ENCODE measurements at places on chromosomes 11 and 22.
A peak's percentile ranks its signal among the peaks of the same experiment; 100 is the strongest.

DNA sequence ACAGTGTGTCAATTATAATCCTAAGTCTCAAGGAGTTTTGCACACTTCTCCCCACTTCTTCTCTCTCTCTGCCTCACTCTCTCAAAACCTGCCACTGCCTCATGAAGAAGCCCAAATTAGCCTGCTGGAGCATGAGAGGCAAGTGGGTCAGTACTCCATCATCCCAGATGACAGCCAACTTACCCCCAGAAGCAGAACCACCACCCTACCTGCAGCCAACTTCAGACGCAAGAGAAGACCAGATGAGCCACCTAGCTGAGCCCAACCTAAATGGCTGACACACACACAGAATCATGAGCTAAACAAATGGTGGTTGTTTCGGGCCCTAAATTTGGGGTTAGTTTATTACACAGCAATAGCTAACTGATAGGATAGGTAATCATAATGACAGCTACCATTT, 61.2 kb downstream of the CD82 start:
- no peak for DNase-seq

DNA sequence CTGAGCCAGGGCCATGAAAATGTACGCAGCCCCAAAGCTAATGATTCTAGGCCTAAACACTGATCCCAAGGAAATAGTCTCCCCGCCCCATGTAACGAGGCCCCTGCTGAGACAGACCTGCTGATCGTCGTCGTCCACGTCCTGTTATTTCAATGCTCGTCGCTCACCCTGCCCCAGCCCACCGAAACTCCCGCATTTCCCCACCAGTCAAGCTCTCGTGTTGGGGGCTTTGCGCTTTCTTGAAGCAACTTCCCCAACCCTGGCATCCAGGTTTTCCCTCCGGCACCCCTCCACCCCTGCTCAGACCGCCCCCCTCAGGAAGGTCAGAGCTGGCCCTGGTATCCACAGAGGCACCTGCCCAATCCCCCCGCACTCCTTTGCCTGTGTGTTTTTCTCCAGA, 58.8 kb upstream of the LINC01488 start:
- no peak for DNase-seq

DNA sequence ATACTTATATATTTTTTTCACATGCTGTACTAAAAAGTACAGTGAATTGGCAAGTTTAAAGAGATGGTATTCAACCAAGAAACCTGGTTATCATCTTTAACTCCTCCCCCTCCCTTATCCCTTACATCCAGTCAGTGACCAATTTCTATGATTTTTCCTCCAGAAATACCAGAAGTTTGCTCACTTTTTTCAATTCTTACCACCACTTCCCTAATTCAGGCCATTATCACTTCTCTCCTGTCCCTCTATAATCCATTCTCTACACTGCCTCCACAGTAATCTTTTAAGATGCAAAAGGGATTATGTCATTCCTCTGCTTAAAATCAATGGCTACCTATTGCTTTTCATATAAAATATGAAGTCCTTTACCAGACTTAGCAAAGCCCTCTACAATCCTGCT, 62.8 kb downstream of the CEP57 start:
- no peak for DNase-seq

DNA sequence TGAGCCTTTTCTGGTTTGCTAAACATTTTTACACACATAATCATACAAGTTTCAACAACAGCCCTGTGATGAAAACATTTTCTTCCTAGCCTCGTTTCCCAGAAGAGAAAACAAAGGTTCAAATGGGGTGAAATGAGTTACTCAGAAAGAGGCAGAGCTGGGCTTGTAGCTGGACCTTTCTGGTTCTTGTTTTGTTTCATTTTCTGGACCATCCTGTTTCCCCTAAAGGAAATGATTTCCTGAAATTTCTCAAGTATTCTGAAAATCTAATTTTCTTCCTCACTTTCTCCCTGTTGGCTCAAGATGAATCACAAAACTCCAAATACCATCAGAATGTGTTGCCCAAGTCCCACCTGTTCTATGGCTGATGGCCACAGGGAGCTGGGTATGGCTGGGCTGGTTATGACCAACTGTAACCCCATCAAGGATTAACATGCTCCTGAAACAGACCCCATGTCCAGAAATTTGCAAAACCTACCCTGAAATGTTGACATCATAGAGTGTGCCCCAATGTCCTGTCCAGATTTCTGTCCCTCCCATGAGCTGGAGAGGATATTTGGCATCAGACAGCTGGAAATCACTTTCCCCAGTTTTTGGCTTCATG, 6.7 kb upstream of the APOL4 start:
- DNase-seq = no peak

- DNase-seq = no peak
These were observed at the start of gene PPP1R14B for GRCh38 chr11:64246871-64247728. PPP1R14B (minus strand) TSS chr11:64246943; CDS start chr11:64246673, 270 bp downstream.

GRCh38 chr22:49922484-49922883, 4.0 kb downstream of the CRELD2 start:
- no peak for DNase-seq

DNA sequence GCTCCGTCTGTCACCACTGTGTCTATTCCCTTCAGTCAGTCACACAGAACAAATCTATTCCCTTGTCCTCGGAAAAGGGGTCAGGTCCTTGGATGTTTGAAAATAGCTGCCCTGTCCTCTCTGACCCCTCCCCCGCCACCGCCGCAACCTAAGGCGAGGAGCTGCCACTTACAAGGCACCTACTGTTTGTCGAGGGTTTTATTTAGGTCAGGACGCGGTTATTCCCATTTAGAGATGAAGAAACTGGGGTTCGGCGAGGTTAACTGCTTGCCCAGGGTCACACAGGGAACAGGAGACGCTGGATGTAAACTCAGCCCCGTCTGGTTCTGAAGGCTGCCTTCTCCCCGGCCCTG, 1468.1 kb downstream of the BRD1 start:
- no peak for DNase-seq

DNA sequence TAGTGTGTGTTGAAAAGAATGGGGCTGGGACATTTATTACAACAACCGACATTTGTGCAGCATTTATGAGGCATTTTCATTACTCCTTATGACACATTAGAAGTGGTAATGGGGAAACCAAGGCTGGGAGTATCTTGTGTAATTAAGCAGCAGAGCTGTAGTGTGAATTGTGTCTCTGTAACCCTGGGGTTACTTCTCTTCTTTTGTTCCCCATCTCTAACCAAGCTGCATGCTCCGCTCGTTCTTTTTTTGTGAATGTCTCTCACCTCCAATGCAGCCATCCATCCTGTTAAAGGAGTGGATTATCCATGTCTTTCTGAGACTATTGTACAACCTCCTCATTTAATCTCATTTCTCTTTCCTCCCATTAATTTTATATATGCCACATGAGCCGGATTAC, 65.7 kb downstream of the ENDOD1 start:
- no peak for DNase-seq

- no peak for DNase-seq
These were observed 6.7 kb upstream of the TRMU start for GRCh38 chr22:46328797-46329196.

GRCh38 chr22:43550024-43550620, 138.3 kb downstream of the MPPED1 start:
- DNase-seq = no peak

DNA sequence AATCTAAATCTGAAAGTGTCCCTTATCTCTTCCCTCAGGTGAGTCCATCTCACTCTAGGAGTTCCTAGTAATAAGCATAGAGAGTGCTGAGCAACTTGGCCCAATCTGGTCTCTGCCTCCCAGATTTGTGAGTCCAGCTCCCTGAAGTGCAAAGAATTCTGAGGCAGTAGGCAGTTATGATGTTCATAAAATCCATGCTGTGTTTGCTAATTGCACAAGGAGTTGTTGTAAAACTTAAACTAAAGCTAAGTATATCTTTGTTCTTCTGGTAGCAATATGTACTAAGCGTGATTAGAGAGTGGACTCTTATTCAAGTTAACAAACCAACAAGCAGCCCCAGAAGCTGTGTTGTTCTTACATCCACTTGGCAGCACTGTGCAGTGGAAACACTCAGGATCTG, 7.6 kb upstream of the PTH start:
- DNase-seq = no peak

- DNase-seq = no peak
These were observed 415.9 kb upstream of the CADM1 start for GRCh38 chr11:115920092-115920461.

- DNase-seq = no peak
These were observed 14.3 kb downstream of the DGKZ start for GRCh38 chr11:46361283-46362155.

DNA sequence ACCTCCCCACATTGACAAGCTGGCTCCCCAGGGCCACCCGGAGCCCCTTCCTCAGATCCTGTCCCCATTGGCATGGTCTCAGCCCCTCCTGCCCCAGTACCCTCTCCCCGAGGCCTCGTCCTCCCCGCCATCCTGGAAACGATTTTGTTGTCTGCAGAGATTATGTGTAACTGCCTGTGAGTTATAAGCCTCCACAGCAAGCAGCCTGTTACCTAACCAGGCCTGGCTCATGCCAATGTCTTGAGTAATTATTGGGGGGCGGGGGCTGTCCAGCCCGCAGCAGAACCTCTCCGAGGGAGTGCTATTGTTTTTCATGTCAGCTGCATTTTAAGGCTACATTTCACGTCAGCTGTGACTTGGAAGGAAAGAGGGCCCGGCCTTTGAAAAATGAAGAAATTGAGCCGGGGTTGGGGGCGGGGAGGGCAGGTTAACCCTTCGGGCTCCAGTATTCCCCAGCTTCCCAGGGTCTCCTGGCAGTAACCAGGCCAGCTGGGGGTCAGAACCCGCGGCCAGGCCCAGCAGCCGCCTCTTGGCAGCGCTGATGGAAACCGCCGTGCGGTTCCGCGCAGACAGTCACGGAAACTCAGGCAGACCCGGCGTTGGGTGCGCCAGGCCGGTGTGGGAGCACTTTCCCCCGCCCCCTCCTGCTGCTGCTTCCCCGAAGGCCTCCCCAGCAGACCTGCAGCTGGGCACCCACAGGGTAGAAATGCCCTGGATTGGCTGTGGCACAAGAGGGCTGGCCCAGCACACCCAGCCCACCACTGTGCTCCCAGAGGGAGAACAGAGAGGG, 59.5 kb downstream of the CDKN1C start:
- DNase-seq = peak; percentile 29

- no peak for DNase-seq
These were observed 10.0 kb upstream of the RRM1 start for GRCh38 chr11:4084406-4085125.

All from pons (tissue), 1 donor.